SJCRH30 (cell line): ENCODE measurements at places on chromosomes 7 and 10.
A peak's percentile ranks its signal among the peaks of the same experiment; 100 is the strongest.

GRCh38 chr10:124952123-124952522 lies 10.2 kb downstream of the ZRANB1 start:
- DNase-seq, result no peak

- no peak for DNase-seq
These were observed 105.0 kb upstream of the PPP2R2D start for GRCh38 chr10:131795761-131796160.

DNA sequence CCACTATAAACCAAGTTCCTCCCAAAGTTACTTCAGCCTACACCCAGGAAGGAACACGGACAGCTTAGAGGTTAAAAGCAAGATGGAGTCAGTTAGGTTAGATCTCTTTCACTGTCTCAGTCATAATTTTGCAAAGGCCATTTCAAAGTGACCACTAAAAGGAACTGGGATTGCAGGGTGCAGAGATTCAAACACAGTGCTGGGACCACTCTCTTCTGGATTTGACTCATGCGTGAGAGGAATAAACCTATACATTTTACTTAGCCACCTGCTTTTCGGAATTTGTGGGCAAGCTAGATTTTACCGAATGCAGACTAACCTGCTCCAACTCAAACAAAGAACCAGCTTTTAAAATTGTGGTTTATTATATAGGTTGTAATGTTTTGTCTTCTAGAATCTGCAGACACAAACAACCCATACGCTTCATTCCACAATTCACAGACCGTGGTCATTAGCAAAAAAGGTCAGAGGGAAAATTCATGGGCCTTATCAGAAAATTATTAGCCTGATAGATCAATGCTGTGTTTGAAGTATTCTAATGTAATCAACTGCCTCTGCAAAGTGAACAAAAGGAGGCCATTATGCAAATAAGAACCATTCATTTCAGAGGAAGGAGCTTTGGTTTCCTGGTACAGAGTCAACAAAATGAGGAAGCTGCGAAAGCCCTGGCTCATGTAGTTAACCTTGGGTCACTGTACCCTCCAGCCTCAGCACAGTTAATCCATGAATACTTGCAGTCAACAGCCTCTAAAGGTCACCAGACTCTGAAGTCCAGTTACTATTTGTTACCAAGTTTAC lies 342.7 kb upstream of the KLF6 start:
- DNase-seq, result no peak

DNA sequence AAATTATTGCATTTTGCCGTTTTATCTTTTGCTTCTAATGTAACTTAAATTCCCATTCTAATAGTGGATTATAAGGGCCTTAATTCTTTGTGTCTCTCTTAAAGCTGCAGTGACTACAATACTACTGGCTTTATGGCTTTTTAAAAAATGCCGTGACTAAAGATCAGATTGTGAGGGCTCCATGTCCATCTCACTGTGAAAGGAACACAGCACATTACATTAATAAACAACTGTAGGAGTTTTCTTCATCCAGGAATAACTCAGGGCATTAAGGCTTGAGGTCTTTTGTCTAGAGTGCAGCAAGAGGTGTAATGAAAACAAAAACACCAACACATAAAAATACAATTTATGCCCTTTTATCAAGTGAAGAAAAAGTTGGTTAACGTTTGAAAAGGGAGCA lies 205.3 kb downstream of the SKAP2 start:
- DNase-seq, result no peak

DNA sequence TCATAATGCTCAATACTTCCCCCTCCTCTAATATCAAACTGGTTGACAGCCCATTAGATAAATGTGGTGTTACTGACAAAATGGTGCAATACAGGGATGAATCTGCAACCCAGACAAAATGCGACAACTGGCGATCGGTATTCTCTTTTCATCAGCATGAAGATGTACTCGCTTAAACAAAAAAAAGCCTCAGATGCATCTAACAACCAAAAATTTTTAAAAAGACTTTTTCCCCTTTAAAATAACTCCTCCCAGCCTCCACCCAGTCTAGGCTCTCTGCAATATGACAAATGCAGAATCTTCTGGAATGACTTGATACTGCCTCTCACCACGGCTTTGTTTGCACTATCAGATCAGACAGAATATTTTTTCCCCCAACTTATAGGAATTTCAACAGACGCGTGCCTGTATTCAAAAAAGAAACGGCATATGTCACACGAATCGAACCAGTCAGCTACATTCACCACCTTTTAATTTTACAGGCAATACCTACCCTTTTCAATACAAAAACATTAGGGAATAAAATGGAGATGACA lies 1.2 kb downstream of the YWHAG start:
- DNase-seq, result no peak

GRCh38 chr7:157896774-157897555 lies 560.2 kb downstream of the DNAJB6 start:
- DNase-seq, result no peak

DNA sequence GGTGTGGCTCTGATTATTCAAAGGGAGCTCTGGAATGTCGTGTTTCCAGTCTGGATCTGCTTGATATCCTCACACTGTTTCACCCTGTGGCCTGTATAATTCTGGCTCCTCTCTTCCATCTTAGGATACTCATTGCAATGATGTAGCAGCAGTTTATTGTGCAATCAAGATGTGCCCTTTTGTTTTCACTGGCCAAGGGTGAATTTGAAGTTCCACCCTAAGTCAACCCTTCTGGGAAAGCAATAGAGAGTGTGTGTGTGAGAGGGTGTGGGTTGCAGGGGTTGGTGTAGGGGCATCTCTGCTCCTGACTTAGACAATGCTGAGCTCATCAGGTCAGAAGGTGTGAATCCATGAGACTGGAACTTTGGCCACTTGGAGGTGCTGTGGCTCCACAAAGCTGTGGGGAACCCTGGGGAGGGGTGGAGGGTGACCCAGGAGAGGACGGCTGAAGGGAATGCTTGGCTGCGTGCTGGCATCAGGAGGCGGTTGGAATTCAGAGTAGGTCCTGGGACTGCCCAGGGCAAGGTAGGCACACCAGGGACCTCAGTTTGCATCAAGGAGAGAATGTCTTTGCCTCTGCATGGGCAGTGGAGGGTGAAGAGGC lies 118.0 kb upstream of the PRSS58 start:
- DNase-seq, result peak; percentile 31

DNA sequence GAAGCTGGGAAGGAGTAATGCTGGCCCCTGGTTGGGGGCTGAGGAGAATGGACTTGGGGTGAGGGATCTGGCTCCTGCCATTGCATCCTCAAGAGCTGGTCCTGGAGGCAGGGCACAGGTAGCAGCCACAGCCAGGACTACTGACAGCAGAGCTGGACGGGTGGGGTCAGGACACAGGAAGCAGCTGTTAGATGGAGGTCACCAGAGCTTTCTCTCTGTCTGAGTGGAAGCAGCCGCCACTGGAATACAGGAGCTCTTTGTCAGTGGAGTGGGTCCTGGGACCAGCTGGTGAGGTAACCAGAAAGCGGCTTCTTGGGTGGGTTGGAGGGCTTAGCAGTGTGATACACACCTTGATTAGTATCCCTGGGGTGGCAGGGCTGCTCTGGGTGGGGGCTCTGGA lies 58.1 kb upstream of the AQP1 start:
- DNase-seq, result peak; percentile 69

DNA sequence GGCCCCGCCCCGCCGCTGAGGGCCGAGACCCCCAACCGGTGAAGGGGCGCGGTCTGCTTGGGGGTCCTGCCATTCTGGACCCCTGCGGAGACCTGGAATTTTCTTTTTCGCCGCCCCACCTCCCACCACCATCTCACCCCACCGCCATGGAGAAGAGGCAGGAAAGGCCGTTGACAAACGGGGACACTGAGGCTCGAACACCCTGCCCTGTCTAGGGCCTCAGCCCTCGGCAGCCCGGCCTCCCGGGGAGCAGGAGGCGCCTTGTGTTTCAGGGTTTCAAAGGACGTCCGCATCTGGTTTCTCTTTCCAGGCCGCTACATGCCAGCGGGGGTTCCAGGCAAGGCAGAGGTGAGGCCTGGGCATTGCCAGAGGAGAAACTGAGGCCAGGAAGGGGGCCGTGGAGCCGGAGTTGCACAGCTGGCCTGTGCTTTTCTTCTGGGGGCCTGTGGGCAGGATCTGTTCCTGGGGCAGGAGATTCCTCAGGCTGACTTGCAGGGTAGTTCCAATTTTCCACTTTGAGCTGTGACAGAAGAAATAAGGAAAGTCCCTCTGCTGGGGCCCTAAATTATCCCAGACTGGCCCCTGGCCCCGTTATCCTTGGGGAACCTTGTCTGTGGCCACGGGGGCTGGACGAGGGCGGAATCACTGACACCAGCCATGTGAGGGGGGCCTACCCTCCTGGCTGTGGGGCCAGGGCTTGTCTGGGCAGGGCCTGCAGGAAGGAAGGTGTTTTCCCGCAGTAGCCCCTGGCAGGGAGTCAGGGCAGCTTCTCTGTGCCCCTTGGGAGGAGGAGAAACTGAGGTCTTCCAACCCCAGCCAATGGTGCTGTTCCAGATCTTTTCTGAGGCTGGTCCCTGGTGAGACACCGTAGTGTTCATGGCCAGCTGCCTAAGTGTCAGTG lies 900 bp upstream of the MICALL2 start:
- no peak for DNase-seq

DNA sequence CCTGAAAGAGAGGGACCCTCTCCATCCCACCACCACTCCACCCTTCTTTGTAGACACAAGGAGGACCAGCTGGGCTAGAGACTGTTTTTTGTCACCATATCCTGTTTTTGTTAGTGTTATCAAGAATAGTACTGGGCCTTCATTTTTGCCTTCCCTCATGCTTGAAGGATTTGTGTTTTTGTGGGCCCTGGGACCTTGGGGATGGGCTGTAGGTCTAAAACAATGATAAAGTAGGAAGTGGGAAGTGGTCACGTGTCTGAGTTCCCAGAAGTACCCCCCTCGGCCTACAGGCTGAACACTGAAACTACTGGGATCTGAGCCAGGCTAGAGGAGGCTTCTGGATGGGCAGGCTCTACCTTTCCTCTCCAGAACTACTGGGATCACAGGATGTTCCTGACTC lies 8.9 kb downstream of the AGFG2 start:
- DNase-seq, result no peak

DNA sequence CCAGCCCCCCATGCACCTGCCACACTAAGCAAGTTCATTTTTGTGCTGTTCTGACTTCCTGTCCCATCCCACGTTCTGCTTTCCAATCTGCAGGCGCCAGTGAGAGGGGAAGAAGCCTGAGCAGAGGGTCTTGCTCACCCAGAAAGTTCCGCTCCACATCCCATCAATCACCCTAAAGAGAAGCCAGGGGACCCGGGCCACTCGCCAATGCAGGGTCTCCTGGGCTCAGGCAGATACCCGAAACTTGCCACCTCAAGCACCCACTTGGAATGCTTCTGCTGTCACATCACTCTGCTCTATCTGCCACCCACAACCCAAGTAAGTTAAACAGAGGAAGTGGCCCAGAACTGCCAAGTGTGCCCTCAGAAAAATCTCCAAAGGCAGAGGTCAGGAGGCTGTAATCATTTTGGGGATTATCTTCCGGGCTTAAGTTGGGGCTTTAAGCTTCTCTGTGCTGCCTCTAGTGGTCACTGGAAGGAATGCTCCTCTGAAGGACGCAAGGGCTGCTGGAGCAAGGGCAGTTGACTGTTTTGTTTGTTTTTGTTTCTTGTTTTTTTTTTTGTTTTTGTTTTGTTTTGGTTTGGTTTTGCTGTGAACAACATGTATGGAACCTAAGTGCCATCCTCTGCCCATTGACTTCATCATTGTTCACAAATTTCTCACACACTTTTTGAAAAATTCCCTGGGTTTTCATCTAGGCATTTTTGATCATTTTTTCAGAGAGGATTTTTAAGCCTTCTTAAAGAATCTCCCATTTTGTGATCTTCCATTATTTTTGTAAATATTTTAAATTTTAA lies 25.5 kb downstream of the PRR15 start:
- DNase-seq, result peak; percentile 36

- DNase-seq, result peak; percentile 76
These were observed 1.5 kb downstream of the CALHM1 start for GRCh38 chr10:103457176-103457712.
